ENCODE measurements at places on chromosomes 1 and 21.
A peak's percentile ranks its signal among the peaks of the same experiment; 100 is the strongest.

DNA sequence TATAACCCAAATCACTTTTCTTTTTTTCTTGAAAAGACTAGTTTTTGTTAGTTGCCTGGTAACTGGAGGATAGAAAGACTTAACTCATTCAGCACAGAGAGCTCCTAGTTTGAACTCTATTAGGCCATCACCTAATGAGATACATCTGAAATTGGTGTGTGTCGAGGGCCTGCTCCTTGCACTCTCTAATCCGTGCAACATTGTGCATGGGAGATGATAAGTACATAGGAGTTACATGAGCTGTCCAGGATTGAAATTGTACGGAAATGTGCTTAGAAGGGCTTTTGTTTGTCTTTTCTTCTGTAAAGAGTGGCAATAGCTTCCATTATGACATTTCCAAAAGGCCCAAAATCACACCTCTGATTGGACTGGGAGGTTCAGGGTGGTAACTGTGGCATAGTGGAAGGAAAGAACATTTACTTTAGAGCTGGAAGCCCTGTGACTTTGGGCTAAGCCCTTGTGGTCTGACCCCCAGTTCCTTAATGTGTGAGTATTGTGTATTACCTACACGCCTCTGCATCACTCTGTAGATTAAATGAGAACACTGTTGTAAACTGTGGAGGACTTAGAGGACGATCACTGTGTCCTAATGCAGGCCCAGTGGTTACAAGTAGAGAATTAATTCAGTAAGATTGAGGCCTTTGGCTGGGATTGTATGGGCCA is 71.2 kb downstream of the FGGY start:
- no peak for DNase-seq

DNA sequence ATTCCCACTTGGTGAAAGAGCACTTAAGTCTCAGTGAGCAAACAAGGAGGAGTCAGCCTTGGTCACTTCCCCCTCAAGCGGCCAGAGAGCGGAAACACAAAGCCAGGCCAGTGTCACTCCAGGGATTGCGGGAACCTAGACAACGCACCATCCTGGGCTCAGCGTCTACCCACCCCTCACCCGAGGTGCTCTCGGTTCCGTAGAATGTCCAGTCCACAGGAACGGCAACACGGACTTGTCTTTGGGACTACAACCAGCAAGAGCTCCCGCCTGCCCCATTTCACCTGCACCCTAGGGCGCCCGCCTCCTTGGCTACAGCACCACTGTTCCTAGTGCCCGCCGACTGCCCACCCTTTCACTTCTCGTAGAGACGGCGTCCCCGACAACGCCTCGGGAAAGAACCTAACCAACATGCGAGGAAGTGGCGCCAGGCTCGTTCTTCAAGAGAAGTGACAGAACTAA is 509 bp downstream of the GDAP2 start:
- DNase-seq: peak; percentile 39

- no peak for DNase-seq
These were observed 210.0 kb upstream of the FOXD3 start for GRCh38 chr1:63112155-63112900.

- no peak for DNase-seq
These were observed 29.5 kb downstream of the ADGRB2 start for GRCh38 chr1:31734582-31735107.

- DNase-seq: no peak
These were observed 8.5 kb upstream of the ARF1 start for GRCh38 chr1:228073857-228074545.

GRCh38 chr1:154865442-154866256 is 4.4 kb downstream of the KCNN3 start:
- no peak for DNase-seq

DNA sequence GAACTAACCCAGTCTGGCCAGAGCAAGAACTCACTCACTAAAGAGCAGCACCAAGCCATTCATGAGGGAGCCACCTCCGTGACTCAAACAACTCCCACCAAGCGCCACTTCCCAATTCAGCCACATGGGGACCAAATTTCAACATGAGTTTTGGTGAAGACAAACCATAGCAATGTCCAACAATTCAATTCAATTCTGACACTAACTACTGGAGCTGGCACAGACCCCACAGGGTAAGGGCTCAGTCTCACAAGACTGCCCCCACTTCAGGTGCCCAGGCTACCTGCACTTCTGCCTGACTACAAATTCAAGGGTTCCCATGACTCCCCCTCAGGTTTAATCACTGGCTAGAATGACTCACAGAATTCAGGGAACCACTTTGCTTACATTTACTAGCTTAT is 48.8 kb upstream of the RAP1A start:
- peak; percentile 19 for DNase-seq

DNA sequence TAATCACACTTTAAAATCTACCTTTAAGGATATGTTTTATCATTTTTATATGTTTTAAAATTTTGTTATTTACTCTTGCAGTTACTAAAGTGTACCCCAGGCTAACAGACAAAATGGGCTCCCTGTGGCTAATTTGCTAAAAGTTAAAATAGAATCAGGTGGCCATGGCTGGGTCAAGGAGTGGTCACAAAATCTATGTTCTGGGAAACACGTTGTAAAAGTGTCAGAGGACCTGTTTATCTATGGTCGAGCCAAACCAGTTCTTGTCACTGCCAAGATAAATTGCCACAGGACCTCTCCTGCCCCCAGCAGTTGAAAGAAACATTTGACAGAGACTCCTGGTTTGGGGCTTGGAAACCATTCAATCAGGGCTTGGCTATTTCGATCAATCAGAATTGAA is 21.2 kb upstream of the TTLL7 start:
- DNase-seq: no peak

- DNase-seq: no peak
These were observed 105.7 kb downstream of the PRDM16 start for GRCh38 chr1:3174487-3175247.

GRCh38 chr1:156488566-156489165 is 11.9 kb downstream of the MEF2D start:
- DNase-seq: no peak

GRCh38 chr1:223706077-223706973 is 6.0 kb upstream of the CAPN2 start:
- DNase-seq: no peak

DNA sequence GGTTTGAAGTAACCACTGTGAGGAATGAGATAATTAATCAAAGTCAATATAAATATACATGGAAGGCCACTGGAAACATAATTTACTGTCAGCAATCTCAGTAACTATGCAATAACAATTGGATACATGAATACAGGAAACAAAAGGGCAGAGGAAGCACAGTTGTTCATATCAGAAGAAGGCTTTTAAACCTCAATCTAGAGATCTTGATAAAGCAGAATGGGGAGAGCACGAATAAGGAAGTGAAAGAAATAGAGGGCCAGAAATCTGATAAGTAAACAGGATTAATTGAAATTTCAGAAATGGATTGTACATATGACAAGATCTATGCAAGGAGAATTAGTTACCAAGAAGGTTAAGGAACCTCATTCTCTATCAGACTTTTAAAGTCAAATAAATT is 93.0 kb downstream of the EVI5 start:
- DNase-seq: no peak

DNA sequence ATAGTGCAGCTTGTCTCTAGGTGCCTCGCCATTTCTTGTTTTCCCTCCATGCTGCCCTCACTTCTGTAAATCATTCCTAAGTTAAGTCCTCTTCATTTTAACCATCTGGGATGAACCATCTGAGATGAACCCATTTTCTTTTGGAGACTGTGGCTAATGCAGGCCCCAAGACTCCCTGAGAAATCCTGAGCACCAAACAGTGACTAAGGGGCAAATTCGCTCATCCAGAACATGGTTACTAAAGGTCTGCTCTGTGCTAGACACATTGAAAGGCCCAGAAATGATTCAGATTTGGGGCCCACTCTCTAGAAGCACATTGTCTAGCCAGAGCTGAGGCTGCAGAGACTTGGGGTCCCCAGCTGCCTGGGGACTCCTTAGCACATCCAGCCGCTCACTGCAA is 151.9 kb upstream of the CTTNBP2NL start:
- DNase-seq: no peak

DNA sequence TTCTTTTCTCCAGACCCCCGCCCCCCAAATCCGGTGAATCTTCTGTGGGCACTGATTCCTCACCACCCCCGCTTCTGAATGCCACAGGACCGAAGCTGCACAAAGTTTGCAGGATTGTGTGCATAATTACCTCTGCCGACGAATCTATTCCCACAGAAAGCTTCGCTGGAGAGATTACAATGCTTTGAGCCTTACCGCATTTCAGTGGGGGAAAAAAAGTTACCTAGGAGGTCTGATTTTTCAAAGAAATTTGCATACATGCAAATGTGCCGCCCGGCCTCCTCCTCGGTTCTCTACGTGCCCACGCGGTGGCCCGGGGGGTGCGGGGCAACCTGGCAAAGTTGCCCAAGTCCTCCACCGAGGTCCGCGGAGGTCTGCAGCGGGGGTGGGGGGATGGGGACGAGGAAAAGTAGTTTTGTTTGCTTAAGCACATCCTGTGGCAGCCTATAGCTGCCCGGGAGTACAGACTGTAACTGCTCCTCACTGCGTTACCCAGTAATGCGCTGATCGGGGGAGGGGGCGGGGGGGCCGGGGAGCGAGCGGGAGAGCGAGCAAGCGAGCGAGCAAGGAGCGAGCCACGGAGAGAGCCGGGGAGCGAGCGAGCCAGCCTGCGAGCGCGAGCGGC is 563 bp upstream of the NFIA start:
- no peak for DNase-seq

DNA sequence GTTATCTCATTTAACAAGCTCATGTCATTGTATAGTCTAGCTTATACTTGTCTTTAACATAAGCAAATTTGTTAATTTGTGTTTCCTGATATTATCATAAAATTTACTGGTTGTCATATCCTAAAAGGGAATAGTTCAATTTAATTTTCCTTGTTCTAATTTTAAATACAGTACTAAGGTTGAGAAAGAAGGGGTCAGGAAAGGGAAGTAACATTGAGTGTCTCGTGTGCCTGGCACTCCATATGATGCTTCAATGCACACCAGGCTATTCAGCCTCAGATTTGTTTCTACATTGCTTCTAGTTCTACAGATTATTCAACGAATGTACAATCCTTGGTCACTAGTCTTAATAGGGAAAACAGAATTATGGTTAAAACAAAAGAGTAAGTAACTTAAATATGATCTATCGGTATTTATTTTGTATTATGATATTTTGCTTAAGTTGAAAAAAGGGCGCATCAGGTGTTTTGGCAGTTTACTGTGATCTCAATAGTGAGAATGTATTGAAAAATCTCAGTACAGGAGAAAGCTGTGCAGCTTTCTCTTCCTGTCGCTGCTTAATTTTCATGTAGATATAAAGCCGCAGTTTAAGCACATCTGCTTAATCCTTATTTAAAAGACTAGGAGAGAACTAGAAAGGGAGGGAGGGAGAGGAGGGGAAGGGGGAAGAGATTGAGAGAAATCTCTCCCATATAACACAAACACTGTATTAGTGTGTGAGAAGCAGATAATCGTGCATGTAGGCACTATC is 13.0 kb downstream of the PTPRC start:
- no peak for DNase-seq

GRCh38 chr1:168408884-168409283 is 128.2 kb downstream of the TBX19 start:
- DNase-seq: peak; percentile 95

DNA sequence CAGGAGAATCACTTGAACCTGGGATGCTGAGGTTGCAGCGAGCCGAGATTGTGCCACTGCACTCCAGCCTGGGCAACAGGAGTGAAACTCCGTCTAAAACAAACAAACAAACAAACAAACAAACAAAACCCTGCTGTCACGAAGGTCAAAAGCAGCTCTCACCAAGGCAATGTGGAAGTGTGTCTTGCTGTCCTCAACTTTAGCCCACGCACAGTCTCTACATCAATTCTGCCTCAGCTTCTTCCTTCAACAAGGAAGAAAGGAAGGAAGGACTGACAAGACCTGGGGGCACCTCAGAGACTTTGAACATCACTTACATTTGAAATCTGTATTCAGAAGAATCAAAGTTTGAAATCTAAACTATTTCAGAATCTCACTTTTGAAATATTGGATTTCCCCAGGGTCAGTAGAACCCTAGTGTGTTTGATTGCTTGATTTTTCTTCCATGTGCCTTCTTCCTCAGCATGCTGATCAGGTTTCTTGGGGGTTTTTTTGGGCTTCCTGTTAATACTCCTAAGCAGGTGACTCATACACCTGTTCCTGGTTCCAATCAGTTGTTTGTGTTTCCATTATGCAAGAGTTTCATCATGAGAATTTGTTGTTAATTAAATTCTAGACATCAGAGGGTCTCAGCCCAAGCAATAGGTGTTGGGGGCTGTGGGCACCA is 6.5 kb upstream of the CSTB start:
- peak; percentile 19 for DNase-seq

- peak; percentile 24 for DNase-seq
These were observed 9.6 kb downstream of the DUSP23 start for GRCh38 chr1:159790237-159790917.

- DNase-seq: no peak
These were observed 178.1 kb upstream of the NFIA start for GRCh38 chr1:60904099-60904851.

GRCh38 chr21:45550522-45551210 is 8.4 kb upstream of the SLC19A1 start:
- DNase-seq: no peak

DNA sequence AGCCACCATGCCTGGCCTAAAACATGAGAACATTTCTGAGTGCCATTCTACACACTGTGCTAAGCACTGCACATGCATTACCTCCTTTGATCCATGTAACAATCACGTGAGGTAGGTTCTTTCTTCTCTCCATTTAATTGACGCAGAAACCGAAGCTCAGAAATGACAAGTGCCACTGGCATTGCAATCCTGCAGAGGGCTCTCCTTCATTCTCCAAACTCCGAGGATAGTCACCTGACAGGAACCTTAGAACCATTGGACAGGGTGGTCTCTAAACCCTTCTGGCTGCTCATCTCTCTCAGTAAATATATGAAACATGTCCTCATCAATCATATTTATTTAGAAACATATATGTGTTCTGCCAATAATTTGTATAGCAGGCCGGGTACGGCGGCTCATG is 167.1 kb upstream of the JUN start:
- no peak for DNase-seq

DNA sequence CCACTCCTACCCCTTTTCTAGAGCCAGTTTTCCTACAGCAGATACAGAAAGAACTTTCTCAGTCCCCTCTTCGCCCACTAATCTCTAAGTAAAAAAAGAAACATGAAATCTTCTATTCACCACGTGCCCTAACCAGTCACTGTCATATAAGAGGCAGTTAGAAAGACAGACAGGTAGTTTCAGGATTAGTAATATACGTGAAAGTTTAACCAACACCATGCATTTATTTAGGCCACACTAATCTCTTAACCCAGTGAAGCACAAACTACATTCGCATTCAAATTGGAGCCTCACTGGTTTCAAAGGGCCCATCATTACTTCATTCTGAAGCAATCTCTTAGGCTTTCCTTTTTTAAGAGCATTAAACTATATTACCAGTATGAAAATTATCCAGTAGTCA is 10.1 kb downstream of the GPATCH2 start:
- no peak for DNase-seq

DNA sequence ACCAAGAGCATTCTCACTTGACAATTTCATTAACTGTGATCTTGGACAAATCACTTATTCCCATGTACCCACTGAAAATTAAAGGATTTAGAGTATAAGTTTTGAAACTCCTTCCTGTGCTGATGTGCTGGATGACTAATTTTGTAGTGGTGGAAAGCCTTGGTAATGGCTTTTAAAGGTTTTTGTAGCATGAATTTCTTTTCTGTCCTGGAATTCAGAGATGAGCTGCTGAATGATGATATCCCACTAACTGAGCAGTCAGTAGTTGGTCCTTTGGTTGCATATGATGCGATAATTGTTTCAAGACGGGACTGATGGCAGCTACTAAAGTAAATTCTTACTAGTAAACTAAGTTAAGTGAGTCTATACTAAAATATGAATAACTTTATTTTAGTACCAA is 5.2 kb downstream of the RPL5 start:
- no peak for DNase-seq

- no peak for DNase-seq
These were observed 15.4 kb upstream of the LSS start for GRCh38 chr21:46243960-46244361.

Measured in HCT116 (cell line).